ENCODE measurements at places on chromosomes 5 and 9.
A peak's percentile ranks its signal among the peaks of the same experiment; 100 is the strongest.

DNA sequence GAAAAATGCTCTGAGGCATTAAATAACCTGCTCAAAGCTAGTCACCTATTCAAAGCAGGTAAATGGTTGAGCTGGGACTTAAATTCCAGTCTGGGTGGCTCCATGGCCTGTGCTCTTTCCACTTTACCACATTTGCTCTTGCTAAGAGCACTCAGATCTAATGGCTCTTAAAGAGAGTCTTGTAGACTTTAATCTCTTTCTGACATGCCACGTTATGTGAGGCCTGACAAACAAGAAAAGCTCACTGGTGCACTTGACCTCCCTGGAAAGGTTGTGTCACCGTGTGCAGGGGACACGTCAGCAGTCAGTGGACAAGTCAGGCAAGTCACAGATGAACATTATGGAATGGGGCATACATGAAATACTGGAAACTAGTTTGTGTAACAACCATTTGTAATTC lies 129.9 kb upstream of the RPS23 start:
- no peak for DNase-seq

GRCh38 chr5:142420561-142421227 lies 95.9 kb upstream of the SPRY4 start:
- no peak for DNase-seq

DNA sequence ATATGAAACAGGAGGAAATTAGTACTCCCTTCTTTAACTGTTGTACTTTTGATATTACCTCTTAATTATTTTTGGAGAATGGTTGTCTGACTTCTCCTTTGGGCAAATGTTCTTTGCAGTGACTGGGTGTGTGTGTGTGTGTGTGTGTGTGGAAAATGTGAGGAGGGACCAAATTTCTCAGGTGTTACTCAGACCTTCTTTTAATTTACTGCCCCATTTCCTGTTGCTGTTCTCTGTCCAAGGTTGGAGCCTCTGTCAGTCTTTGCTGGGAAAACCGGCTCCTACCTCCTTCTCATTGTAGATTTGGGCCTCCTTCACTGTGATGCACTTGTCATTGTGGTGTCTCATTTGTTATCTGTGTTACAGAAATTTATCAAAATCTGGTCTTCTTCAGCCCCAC lies 68.4 kb downstream of the PBX3 start:
- peak; percentile 40 for DNase-seq

DNA sequence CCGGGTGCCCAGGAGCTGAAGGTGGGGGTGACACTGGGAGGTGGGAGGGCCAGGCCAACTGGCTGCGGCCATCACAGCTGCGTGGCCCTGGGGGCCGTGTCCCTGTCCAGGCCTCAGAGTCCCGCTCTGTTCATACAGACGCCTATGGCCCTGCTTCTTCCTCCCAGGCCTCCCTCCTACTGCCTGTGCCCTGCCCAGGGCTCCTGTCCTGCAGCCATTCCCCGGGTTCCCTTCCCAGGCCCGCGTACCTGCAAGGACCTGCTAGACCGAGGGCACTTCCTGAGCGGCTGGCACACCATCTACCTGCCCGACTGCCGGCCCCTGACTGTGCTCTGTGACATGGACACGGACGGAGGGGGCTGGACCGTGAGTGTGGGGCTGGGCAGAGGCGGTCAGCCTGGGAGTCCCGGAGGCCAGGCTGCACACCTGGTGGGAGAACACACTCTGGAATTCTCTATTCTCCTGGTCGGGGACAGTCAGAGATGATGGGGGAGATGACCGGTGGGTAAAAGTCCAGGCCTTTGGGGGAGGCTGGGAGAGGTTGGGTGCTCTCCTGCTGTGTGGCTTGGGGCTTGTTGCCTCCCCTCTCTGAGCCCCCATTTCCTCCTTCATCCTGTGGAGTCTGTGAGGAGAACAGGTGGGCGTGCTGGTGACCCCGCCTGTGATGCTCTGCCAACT lies 4.5 kb downstream of the FCN2 start:
- no peak for DNase-seq

DNA sequence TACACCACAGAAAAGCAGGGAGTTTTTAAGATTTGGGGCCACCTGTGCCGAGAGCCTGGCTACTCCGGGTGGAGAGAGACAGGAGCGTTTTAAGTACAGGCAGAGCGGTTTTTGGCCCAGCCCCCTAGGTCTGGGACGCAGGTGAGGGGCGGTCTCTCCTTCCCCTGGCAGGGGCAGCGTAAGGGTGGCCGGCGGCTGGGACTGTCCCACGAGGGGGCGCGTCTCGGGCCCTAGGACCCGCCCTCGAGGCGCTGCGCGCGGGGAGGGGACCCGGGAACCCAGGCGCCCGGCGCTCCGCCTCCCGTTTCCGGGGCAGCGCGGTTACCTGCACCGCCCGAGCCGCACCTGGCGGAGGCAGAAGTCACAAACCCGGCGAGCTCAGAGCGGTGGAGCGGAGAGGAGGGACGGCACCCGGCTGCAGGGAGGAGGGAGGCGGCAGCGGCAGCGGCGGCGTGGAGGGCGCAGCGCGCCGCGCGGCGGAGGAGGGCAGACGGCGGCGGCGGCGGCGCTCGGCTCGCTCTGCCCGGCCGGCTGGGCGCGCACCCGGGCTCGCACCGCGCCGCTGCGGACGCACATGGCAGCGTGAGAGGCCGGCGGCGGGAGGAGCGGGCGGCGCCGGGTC lies at the start of gene WWC1:
Gene WWC1, plus strand, starts transcription at position 304 of the 622 bp plus-strand sequence. CDS start 508 bp downstream, outside the sequence.
- peak; percentile 78 for DNase-seq

DNA sequence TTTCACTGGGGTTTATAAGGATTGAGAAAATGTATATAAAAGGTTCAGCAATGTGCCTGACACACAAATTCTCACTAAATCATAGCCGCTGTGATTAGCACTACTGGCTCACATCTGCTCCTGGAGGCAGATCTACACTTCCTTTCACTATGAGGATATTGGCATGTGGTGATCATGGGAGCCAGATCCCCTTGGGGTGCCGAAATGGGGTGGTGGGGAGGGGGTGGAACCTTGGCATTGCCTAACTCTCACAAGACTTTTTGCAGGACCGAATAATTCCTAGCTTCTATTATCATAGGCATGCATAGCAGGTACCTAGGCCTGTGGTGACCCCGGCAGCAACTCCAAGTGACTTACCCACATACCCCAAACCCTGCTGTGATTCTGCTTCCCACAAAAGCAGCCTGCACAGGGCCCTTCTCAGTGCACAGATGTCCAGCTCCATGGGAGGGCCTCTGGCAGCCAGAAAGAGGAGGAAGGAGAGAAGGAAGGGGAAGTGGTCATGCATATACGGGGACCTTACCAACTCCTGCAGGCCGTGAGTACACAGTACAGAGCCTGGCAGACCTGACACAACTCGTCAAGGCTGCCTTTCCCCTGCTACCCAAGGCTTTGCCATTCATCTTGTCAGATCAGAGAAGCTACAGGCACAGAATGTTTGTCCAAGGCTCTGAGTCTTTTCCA lies 61.3 kb upstream of the IQGAP2 start:
- no peak for DNase-seq

DNA sequence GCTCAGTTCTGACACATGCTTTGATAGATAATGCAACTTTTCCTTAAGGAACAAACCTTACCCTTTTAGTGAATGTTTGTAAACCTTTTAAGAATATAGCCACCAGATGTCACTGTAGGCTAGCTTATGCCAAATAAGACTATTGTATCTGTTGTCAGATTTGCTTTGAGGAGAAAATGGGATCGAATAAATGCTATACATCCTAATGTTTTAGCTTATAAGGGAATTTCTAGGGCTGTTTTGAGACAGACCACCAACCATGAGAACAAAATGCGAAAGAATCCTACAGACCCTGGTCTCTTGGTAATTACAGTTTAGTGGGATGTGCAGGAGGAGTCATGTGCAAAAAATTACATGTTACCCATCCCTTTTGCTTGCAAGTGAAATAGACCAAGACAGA lies 127.6 kb upstream of the NMUR2 start:
- DNase-seq, result no peak

DNA sequence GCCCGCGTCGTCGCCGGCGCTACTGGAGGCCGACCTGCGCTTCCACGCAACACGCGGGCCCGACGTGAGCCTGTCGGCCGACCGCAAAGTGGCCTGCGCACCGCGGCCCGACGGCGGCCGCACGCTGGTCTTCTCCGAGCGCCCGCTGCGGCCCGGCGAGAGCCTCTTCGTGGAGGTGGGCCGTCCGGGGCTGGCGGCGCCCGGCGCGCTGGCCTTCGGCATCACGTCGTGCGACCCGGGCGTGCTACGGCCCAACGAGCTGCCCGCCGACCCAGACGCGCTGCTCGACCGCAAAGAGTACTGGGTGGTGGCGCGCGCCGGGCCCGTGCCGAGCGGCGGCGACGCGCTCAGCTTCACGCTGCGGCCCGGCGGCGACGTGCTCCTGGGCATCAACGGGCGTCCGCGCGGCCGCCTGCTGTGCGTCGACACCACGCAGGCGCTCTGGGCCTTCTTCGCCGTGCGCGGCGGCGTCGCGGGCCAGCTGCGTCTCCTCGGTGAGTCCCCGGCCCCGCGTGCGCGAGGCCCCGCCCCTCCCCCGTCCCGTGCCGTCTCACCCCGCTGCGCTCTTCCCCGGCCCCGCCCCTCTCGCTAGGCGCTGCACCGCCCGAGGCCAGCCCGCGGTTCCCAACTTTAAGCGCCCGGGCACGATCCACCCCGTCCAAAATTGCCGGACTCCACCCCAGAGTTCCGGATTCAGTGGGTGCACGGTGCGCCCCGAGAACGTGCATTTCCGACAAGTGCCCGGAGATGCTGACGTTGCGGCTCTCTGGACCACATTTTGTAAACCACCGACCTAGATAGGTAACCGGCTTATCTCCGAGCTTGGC lies 42.8 kb downstream of the NEURL1B start:
- DNase-seq, result peak; percentile 63

DNA sequence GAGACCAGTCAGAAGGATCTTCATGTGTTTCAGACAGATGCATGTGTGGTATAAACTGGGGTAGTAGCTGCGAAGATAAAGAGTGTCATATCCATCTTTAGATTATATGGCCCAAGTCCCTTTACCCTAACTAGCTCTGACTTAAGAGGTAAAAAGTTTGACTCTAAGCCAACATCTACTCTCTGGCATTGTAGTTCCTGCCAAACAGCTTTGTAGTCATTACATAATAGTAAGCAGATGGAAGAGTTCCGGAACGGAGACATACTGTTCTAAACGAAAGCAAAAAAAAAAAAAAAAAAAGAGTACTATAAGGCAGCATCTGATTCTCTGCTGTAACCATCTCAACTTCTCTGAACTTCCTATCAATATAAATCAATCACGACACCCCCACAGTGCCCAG lies 48.8 kb downstream of the CEMIP2 start:
- no peak for DNase-seq

DNA sequence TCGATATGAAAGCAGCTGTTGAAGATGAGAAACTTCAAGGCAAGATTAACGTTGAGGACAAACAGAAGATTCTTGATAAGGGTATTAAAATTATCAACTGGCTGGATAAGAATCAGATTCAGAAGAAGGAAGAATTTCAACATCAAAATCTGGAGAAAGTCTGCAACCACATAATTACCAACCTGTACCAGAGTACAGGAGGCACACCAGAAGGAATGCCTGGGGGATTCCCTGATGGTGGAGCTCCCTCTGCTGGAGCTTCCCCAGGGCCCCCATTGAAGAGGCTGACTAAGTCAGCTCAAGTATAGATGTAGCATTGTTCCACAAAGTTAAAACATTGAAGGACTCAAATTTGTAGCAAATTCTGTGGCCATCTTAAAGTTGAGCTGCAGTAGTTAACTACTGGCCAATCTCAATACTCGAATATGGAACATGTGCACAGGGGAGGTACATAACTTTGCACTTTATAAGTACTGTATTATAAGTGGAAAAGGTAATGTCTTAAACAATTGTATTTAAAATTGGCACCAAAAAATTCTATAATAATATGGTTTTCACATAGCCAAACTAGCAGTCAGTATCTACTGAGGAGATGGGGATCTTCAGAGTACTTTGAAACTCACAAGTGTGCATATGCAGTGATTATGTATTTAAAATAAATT lies 237.5 kb downstream of the CHSY3 start:
- peak; percentile 46 for DNase-seq

- no peak for DNase-seq
These were observed 22.2 kb downstream of the VAV2 start for GRCh38 chr9:133969681-133970580.

GRCh38 chr5:5278815-5279381 lies 138.8 kb downstream of the ADAMTS16 start:
- no peak for DNase-seq

GRCh38 chr5:9046756-9047481 lies 499.0 kb downstream of the SEMA5A start:
- DNase-seq, result no peak

- peak; percentile 52 for DNase-seq
These were observed 193.2 kb downstream of the MAPKAP1 start for GRCh38 chr9:125513668-125514413.

- DNase-seq, result no peak
These were observed 5.2 kb downstream of the TCF7 start for GRCh38 chr5:134119720-134120119.

DNA sequence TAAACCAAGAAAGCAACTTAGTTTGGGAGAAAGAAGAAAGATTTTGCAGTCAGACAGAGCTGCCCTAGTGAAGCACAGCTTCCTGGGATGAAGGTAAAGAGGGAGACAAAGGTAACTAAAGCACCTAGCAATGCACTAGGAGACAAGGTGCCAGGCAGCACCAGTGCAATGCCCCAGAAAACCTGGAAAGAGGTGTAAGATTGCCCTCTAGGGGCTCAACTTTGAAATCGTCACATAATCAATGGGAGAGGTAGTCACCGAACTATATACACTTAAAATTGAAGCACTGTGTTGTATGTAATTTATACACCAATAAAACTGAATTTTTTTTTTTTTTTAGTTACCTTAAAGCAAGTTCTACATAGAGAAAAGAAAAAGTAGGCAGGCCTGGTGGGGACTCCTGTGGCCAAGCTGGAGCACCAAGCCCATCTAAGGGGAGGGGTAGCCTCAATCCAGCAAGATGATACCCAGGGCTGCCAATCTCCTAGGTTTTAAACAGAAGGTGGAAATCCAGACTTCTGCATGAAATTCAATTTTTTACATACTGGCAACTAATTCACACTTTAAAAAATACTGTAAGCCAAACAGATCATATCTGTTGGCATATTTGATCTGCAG lies 48.2 kb downstream of the CDK5RAP2 start:
- no peak for DNase-seq

DNA sequence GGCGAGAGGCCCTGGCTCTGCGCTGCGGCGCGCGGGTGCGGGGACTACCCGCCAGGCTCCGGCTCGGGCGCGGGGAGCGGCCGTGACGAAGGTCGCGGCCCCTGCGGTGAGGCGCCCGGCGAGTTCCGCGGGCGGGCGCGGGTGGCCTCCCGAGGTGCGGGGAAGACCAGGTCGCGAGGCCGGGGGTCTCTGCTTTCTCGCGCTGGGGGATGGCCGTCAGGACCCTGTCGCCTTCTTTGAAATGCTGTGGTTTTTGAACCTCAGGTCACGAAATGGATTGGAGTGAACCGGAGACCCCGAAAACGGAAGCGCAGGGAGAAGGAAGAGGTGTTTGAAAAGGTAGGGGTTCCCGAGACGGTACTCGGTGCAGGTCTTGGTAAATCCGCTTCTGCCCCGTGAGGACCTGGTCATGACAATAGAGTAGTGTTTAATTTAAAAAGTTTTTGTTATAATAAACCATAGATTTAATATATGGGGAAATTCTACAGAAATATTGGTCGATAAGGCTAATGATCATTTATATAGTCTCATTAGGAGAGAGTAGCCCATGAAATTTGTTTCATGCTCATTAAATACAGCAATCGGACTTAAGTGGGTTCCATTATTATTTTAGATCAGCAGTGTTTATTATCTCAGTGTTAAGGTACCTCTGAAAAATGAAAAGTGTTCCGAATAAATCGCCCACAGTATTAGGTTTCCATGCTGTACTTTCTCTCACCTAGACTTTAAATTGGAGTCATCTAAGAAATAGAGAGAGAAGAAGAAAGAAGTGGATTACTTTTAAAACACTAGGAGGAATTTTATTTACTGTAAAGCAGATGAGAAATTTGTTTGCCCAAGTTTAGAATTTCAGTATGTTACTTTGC lies 279.0 kb downstream of the AOPEP start:
- no peak for DNase-seq
